Activated CD4-positive, alpha-beta T cell treated with anti-CD3 and anti-CD28 coated beads, Interleukin-2, amount 50 U/mL, for 24 hours (primary cell): ENCODE measurements at places on chromosomes 6 and 20.

DNA sequence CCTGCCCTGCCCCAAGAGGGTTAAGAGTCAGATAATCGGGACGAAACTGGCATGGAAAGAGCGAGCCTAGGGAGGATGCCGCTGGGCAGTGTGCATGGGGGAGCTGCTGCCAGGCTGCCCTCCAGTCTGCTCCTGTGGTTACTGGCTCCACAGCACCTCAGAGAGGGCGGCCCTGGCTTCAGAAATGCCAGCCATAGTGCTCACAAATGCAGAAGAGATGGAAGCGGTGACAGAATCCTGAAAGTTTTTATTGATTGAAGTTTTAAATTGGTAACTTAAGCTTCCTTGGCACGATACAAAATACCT lies 57.9 kb downstream of the VAPB start:
- DNase-seq = no peak

DNA sequence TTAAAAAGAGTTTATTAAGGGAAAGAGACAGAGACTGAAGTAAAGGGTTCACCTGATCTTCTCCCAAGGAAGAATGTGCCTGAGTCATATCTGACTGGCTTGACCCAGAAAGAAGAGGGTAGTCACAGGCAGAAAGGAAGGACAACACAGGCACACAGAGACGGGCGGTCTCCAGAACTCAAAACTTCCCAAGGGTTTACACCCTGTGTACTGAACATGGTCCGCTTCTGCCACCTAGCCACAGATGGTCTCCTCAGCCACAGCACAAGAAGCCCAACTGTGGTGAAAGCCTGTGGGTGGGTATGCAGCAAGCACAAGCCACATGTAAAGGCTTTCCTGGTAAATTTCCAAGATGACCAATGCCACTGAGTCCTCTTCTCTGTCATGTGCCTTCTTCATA lies 17.2 kb downstream of the UNC5CL start:
- DNase-seq = no peak

DNA sequence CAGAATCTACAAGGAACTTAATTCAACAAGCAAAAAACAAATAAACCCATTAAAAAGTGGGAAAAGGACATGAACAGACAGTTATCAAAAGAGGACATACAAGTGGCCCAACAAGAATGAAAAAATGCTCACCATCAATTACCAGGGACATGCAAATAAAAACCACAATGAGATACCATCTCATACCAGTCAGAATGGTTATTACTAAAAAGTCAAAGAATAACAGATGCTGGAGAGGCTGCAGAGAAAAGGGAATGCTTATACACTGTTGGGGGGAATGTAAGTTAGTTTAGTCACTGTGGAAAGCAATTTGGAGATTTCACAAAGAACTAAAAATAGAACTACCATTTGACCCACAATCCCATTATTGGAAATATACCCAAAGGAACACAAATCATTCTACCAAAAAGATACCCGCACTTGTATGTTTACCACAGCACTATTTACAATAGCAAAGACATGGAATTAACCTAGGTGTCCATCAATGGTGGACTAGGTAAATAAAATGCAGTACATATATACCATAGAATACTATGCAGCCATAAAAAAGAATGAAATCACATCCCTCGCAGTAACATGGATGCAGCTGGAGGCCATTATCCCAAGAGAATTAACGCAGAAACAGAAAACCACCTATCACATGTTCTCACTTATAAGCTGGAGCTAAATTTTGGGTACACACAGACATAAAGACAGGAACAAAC lies 48.4 kb downstream of the RNGTT start:
- no peak for DNase-seq

- DNase-seq = no peak
Measured at GRCh38 chr20:63625771-63626423, 1.0 kb downstream of the GMEB2 start.

DNA sequence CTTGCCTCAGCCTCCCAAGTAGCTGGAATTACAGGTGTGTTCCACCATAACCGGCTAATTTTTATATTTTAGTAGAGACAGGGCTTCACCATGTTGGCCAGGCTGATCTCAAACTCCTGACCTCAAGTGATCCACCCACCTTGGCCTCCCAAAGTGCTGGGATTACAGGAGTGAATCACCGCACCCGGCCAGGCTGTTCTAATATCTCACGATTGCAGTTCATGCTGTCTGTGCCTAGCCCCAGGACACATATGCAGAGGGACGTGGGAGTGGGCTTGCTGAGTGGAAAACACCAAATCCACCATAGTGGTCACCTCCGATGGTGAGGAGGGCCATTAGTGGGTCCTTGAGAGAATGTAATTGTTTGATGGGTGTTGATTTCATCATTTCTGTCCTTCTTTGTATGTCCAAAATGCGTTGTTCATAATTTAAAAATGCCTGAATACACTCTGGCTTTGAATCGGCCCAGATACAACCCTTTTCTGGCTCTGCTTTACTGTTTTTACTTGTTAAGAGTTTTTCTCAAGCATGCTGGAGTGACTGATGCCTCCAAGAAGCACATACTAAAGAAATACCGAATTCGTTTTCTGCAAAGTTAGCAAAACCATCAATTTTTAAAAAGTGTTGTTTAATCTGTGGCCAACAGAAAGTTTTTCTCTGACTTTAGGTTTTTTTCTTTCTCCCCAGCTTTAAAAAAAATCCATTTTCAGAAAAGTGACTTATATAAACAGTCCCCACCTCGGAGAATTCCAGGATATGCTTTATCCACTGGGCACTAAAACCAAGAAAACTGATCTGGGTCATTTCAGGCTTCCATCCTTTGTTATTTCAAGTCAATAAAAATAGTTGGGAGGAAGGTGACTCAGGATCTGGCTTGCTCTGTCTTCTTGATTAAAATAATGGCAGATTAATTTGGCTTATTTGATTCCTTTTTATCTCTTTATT lies 18.8 kb upstream of the RALGAPA2 start:
- no peak for DNase-seq

- no peak for DNase-seq
Measured at GRCh38 chr6:168032005-168032760, 34.7 kb downstream of the KIF25 start.

- DNase-seq = no peak
Measured at GRCh38 chr20:56414842-56415765, 3.0 kb downstream of the CASS4 start.

GRCh38 chr6:39338397-39338796 lies 15.9 kb upstream of the KCNK16 start:
- DNase-seq = no peak

DNA sequence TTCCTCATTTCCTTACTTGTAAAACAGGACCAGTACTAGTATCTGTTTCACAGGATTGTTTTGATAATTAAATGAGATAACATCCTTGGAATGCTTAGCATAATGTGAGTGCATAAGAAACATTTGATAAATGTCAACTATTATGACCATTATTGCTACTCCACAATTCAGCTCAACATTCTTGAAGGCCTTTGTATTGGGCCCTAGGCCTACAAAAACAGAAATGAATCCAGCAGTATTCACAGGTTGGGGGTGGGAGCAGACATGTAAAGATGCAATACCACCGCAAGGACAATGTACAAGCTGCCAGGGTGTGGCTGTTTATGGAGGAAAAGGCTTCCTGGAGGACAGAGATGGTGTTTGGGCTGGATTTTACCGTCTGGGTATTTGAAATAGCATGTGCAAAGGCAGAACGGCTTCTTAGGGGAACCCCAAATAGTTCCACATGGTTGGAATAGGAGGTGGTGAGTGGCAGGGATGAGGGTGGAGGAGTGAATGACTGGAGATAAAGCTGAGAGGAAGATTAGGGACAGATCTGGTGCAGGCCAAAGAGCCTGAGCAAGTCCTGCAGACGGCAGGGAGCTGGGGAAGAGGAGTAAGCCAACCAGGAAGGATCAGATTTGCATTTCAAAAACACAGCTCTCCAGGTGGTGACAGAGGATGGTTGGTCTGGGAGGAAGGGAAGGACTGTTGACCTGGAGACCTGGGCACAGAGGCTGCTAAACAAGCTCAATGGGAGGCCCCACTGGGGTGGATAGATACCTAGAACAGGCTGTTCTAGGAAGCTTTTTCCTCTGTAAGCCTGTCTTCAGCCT lies 57.0 kb upstream of the EPB41L1 start:
- DNase-seq = no peak

GRCh38 chr6:154661768-154662167 lies 71.4 kb upstream of the SCAF8 start:
- DNase-seq = no peak

DNA sequence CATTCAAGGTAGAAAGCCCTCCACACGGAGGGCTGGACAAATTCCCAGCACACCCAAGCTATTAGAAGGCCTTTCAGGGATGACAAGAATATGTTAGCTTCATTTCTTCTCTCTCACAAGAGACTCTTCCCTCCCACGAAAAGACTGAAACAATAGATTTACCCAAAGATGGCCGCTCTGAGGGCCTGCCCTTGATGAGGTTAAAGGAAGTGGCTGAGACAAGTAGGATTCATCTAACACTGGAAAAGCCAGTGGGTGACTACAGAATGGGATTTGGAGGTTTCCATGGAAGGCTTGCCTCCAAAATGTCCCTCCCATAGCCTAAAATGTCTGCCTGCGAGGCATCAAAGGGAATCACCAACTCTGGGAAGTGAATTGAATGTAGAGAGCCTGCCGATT lies 277.6 kb downstream of the CLIC5 start:
- no peak for DNase-seq

DNA sequence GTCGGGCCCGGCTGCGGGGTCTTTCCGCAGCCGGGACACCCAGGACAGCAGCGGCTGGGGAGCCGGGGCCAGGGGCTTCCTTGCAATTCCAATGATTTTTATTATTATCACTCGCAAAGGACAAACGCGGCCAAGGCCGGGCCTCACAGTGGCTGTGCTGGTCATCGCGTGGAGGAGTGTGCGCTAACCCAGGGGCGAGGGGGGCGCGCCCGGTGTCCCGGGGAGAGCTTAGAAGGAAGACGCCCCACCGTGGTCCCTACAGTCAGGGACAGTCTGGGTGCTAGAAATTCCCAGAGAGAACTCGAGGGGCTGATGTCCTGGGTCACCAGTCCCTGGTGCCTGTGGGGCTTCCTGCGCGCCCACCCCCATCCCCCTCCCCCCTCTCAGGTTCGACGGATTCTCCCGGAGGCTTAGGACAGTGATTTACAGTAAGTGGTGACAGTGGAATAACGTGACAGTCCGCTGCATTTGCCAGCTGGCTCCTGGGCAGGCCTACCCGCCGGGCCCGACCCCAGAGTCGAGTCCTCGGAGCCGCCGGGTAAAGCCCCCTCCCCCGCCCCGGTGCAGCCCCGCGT lies 9.5 kb downstream of the FOXC1 start:
- DNase-seq = no peak

- DNase-seq = peak; percentile 93
Measured at GRCh38 chr6:3068329-3069214, at the start of gene RIPK1. RIPK1 (plus strand) TSS chr6:3068494; CDS start chr6:3076824, 8,330 bp downstream.

DNA sequence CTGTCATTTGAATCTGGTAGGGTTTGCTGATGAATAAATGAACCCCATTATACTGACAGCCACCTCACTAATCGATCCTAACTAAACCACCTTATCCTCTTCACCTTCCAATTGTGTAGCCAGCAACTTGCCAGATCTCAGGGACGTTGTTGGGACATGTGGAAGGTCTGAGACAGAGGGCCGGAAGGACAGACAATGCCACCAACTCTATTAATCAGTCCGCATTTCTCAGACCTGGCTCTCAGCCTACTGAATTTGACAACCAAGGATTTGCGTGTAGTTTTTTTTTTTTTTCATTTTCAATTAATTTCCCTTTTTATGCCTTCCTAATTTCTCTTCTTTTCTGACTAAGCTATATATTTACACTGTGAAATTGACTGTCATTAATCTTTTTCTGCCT lies 122.5 kb downstream of the CARMIL1 start:
- no peak for DNase-seq

GRCh38 chr6:142055219-142055618 lies 77.5 kb upstream of the GJE1 start:
- DNase-seq = no peak

DNA sequence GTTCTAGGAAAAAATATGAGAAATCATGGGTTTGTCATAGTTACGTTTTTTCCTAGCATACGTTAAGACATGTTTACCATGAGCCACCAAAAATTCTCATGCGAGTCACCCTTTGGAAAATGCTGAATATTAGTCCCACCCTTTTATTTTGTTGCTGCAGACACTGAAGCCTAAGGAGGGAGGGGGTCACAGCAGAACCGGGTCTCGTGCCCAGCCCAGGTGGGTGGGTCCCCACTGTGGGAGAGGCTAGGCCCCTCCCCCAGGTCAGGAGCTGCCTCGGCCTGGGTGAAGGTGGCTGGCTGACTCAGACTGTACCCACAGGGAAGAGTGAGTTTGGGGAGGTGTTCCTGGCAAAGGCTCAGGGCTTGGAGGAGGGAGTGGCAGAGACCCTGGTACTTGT lies 26.2 kb upstream of the SRF start:
- no peak for DNase-seq

- no peak for DNase-seq
Measured at GRCh38 chr20:34578521-34578920, 20.0 kb downstream of the MAP1LC3A start.

GRCh38 chr20:48331518-48332286 lies 496.1 kb downstream of the PREX1 start:
- DNase-seq = no peak

DNA sequence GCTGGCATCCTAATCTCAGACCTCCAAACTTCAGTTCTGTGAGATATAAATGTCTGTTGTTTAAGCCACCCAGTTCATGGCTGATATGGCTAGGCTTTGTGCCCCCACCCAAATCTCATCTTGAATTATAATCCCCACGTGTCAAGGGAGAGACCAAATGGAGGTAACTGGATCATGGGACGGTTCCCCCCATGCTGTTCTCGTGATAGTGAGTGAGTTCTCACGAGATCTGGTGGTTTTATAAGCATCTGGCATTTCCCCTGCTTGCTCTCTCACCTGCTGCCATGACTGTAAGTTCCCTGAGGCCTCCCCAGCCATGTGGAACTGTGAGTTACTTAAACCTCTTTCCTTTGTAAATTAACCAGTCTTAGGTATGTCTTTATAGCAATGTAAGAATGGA lies 56.7 kb downstream of the KIAA0319 start:
- no peak for DNase-seq

DNA sequence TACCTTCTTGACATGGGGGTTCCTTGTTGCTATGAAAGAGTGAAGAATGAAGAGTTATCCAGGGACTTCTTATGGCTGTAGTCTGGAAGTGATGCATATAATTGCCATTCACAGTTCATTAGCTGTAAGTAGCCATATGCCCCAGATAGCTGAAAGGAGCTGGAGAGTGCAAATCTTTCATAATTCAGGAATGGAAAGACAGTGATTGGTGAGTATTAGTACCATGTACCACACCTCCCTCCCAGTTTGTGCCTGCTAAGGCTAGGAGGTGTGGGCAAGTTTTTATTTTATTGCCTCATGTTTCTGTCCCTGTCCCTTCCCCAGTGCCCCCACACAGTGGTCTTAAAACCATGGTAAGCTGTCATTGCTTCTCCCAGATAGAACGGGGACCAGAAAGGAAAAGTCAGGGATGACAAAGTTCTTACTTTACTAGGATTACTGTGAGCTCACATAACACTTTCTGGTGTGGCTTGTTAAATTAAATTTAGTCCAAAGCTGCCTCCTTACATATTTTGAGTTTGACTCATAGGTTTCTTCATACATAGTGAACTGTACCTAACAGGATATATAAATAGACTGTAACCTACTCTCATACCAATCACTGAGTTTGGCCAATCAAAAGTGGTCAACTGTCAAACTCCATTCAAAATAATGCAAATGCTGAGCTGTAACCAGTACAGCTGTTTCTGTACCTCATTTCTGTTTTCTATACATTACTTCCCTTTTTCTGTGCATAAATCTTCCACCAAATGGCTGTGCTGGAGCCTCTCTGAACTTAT lies 119.4 kb downstream of the RFPL4B start:
- no peak for DNase-seq
